Activated B cell treated with CpG ODN at 0.5 μM for 24 hours (primary cell): ENCODE measurements at places on chromosomes 1 and 21. TPM values are rescaled to one million over a fixed set of nuclear protein-coding genes. Genes with fewer than 3 reads are reported as not detected.

DNA sequence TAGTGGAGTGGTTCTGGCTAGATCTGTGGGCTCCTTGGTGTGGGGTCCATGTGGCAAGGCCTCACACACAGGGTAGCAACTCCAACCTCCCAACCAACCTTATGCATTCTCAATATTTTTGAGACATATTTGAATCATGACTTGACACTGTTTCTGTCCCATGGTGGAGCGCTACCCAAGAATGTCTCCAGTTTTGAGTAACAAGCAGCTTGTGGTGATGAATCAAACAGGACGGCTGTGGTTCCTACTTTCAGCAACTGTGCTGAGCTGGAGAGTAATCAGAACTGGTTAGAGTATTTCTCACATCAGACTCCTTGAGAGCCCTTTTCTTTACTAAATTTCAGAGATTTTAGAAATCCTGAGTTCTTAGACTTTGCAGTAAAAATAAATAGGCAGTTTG lies 3.1 kb downstream of the LCE3D start:
- H3K36me3 ChIP-seq = no peaks in the 10 kb centered on the region
- peaks cover 11% of the 10 kb centered on the region for H3K27me3 ChIP-seq
- H3K27ac ChIP-seq = no peak overlapping the region
- H3K4me3 ChIP-seq = no peak overlapping the region
- no peak for DNase-seq

DNA sequence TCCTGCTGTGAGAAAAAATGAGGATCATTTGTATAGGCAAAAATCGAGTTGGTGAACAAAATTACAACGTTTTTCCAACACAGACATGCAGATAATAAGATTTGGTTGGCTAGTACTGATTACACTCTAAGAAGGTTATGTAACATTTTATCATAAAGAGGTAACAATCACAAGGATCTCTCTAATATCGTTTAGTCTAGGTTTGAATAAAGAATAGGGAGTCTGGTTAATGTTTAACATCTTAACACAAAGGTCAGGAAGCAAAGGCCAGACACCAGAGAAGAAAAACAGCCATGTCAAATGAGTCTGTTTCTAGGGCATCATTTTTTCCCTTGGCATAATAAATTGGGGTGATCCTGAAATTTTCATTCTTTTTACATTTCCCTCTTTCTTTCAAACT lies 207.4 kb upstream of the CHRM3 start:
- H3K27me3 ChIP-seq = no peaks in the 10 kb centered on the region
- H3K27ac ChIP-seq = no peak overlapping the region
- H3K4me1 ChIP-seq = no peaks in the 10 kb centered on the region
- H3K36me3 ChIP-seq = no peaks in the 10 kb centered on the region
- H3K4me3 ChIP-seq = no peak overlapping the region

DNA sequence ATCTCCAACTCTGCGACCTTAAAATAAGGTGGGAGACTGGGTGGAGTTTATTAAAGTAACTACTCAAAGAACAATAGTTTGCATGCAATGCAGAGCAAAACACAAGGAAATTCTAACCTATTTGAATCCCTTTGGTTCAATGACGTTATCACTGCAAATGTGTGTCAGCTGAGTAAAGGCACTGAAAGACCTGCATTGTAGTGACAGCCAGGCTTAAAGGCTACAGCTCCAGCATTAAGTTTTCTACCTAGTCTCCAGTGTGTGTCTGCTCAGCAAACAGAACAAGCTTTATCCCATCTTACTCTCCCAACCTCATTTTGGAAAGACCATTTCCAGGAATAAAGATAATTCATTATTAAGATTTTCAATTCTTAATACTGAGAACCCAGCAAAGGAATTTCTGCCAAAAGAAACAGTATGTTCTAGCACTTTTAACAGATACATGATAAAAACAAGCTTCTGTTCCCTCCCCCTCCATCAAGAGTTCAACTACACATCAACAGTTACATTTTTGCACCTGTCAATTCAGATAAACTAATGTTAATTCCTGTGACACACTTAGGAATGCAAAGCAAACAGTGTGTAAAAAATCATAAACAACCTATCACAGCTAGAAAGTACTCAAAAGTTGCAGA lies 14.2 kb downstream of the PTP4A2 start:
- H3K27ac ChIP-seq = peak overlapping the region; percentile 30
- no peak overlapping the region for H3K4me3 ChIP-seq
- peaks cover 26% of the 10 kb centered on the region for H3K36me3 ChIP-seq
- H3K27me3 ChIP-seq = no peaks in the 10 kb centered on the region
- H3K4me1 ChIP-seq = peaks cover 82% of the 10 kb centered on the region

GRCh38 chr21:46423546-46424038 lies 35.1 kb upstream of the DIP2A start:
- H3K27me3 ChIP-seq = no peaks in the 10 kb centered on the region
- no peak for DNase-seq
- H3K36me3 ChIP-seq = peaks cover 50% of the 10 kb centered on the region

DNA sequence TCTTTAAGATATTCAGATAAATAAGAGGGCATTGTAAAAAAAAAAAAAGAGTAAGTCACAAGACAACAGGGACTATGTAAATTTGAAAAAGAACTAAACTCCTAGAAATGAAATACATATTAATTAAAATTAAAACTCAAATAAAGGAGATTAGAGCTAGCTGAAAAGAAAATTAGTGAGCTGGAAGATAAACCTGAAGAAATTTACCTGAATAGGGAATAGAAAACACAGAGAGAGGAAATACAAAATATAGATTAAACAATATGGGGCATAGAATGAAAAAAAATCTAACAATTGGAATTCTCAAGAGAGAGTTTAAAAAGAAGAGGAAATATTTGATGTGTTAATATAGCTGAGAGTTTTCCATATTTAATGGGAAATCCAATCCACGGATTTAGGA lies 35.6 kb upstream of the TADA1 start:
- no peak overlapping the region for H3K27ac ChIP-seq
- H3K4me1 ChIP-seq = peaks cover 6% of the 10 kb centered on the region
- DNase-seq = no peak
- no peak overlapping the region for H3K4me3 ChIP-seq
- H3K36me3 ChIP-seq = no peaks in the 10 kb centered on the region
- no peaks in the 10 kb centered on the region for H3K27me3 ChIP-seq

DNA sequence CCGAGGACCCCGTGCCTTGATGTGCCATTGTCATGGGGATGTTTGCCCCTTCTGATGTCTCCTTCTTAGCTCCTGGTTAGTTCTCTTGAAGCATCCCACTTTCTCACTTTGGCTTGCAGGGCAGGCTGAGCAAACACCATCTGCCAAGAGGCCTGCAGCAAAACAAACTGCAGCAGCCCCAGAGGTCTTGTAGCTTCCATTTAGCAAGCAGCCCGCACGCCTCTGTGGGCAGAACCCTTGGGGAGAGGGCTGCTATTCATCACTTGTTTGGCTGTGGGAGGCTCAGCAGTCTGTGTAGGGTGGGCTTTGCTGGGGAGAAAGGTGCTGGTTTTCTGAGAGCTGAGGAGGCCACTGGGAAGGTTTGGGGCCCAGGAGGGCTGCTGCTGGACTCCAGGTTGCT lies 56.7 kb downstream of the KCNC4 start:
- H3K4me3 ChIP-seq = no peak overlapping the region
- H3K4me1 ChIP-seq = no peaks in the 10 kb centered on the region

- no peak overlapping the region for H3K4me3 ChIP-seq
- no peaks in the 10 kb centered on the region for H3K4me1 ChIP-seq
- no peak overlapping the region for H3K27ac ChIP-seq
- DNase-seq = no peak
- no peaks in the 10 kb centered on the region for H3K27me3 ChIP-seq
Measured at GRCh38 chr1:61853583-61853982, 111.3 kb downstream of the PATJ start.

DNA sequence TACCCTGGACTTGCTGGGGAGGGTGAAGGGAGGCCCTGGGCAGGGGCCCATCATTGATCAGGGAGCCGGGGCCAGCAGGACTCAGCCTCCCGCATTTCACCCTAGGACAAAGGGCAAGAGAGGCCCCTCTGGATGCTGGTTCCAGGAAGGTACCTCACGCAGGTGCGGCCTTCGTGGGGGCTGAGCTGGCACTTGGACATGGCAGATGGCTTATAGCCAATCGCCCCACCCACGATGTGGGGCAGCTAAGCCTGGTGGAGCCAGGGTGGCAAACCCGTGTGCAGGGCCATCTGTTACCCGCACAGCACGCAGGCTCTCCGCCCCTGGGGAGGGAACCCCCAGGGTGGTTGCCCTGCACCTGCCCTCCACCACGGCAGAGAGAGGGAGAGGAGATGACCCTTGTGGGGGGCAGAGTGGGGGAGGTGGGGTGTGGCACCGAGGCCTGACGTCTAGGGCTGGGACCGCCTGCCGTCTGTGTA lies 2.5 kb downstream of the TFF3 start:
- H3K36me3 ChIP-seq = no peaks in the 10 kb centered on the region
- peaks cover 6% of the 10 kb centered on the region for H3K4me1 ChIP-seq
- no peak for DNase-seq
- peaks cover 10% of the 10 kb centered on the region for H3K27me3 ChIP-seq
- no peak overlapping the region for H3K4me3 ChIP-seq

- no peaks in the 10 kb centered on the region for H3K36me3 ChIP-seq
- no peak for DNase-seq
- H3K27ac ChIP-seq = no peak overlapping the region
- no peak overlapping the region for H3K4me3 ChIP-seq
- H3K27me3 ChIP-seq = peaks cover 2% of the 10 kb centered on the region
- H3K4me1 ChIP-seq = no peaks in the 10 kb centered on the region
Measured at GRCh38 chr1:14610761-14611160, 12.3 kb downstream of the KAZN start.

TENT5C gene
- 56.2 and 59.3 TPM in 2 replicates for total RNA-seq

DNA sequence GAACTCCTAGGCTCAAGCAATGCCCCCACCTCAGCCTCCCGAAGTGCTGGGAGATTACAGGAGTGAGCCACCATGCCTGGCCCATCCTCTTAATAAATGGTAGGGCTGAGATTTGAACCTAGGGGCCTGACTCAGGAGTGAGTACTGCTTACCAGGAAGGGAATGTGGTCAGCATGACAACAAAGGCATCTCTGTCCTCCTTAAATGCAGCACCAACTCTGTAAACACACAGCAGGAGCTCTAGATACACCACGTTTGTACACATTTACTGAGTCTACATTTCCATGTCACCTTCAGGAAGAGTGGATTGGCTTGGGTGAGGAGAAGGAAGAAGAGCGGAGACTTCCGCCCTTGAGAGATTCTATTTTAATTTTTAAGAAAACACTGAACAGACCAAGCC lies 38.5 kb downstream of the HIVEP3 start:
- H3K27ac ChIP-seq = no peak overlapping the region
- no peak for DNase-seq
- no peaks in the 10 kb centered on the region for H3K27me3 ChIP-seq
- H3K36me3 ChIP-seq = no peaks in the 10 kb centered on the region
- H3K4me3 ChIP-seq = no peak overlapping the region

DNA sequence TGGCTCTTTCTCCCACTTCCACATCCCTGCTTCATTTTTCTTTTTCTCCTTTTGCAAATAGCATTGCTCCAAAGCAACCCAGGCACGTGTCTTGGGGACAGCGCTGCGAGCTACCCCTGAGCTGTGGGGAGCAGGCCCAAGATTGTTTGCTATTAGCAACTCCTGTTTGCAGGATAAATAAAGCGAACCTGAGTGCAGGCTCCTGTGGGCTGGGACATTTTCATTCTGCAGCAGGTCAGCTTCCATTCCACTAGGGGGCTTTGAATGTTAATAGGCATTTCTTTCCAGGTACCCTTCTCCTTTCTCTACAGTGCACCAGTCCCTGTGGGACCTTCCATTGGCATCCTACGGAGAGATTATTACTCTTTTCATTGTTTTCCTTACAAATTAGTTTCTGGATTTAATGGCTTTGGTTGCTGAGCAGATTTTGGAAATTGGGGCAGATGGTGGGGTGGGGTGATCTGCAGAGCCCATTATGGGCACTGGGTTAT lies 54.0 kb downstream of the OLFML3 start:
- H3K36me3 ChIP-seq = no peaks in the 10 kb centered on the region
- H3K27ac ChIP-seq = no peak overlapping the region
- no peak for DNase-seq
- no peaks in the 10 kb centered on the region for H3K4me1 ChIP-seq
- no peak overlapping the region for H3K4me3 ChIP-seq

SAMSN1 gene
- total RNA-seq = 48.7 and 49.7 TPM in 2 replicates

DNA sequence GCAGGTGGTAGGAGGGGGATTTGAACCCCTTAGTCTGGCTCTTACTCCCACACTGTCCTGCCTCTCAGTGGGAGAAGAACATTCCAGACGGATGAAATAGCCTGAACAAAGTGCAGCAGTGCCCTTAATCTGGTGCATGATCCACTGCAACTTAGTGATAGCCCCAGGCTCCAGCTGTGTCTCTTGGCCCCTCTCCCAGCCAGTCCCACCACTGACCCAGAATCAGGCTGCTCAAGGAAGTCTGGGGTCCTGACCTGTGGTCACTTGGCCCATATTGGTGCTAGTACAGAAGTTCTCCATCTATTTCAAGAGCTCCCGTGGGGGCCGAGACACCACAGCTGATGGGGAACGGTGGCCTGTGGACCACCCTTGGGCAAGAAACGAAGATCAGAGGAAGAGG lies 255.0 kb downstream of the KAZN start:
- H3K36me3 ChIP-seq = no peaks in the 10 kb centered on the region
- H3K4me3 ChIP-seq = no peak overlapping the region
- no peaks in the 10 kb centered on the region for H3K4me1 ChIP-seq
- H3K27ac ChIP-seq = no peak overlapping the region

DNA sequence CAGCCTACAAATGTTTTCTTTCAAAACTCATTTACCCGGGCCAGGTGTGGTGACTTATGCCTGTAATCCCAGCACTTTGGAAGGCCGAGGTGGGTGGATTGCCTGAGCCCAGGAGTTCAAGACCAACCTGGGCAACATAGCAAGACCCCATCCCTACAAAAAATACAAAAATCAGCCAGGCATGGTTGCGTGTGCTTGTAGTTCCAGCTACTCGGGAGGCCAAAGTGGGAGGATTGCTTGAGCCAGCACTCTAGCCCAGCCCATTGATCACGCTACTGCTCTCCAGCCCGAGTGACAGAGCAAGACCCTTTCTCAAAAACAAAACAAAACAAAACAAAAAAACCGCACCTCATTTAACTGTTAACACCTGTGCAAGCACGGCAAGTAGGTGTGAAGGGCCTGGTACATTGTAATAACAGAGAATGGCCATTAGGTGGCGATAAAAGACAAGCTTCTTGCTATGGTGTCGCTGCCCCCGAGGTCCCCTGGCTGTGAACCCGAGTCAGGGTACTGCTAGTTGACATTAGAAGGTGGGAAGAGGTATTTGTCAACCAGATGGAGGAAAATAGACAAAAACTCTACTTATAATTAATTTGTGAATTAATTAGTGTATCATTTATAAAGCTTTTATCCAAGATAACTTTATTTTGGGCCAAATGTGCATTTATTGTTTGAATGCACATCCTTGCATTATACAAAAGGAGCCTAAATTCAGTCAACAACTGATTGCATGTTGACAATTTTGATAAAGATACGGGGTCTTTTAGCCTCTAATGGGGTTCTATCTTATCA lies 66.5 kb downstream of the SH3BGR start:
- no peak for DNase-seq
- peaks cover 3% of the 10 kb centered on the region for H3K27me3 ChIP-seq
- H3K36me3 ChIP-seq = no peaks in the 10 kb centered on the region
- no peak overlapping the region for H3K27ac ChIP-seq
- H3K4me1 ChIP-seq = peaks cover 1% of the 10 kb centered on the region

DNA sequence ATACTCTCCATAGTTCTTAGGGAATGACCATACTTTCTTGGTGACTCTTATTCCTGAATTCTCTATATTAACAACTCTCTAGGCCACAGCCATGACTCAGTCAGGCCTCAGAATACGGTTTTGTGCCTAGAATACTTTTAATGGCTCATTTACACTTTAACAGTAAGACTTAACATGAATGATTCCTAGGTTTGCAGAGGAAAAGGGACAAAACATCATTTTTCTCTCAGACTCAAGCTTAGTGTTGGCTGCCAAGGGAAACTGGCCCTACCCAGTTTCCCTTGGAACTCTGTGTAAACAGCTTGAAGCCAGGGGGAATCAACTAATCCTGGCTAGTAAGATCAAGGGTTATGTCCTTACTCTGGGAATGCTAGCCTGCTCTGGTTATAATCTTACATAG lies 164.9 kb upstream of the PKN2 start:
- H3K4me3 ChIP-seq = no peak overlapping the region
- H3K4me1 ChIP-seq = no peaks in the 10 kb centered on the region
- H3K27ac ChIP-seq = no peak overlapping the region
